ENCODE measurements at places on chromosomes 4 and X.

GRCh38 chr4:165088366-165088765 lies 24.3 kb downstream of the TMEM192 start:
- DNase-seq, result no peak

- DNase-seq, result no peak
These were observed 704.8 kb downstream of the ARAP2 start for GRCh38 chr4:35539404-35540055.

DNA sequence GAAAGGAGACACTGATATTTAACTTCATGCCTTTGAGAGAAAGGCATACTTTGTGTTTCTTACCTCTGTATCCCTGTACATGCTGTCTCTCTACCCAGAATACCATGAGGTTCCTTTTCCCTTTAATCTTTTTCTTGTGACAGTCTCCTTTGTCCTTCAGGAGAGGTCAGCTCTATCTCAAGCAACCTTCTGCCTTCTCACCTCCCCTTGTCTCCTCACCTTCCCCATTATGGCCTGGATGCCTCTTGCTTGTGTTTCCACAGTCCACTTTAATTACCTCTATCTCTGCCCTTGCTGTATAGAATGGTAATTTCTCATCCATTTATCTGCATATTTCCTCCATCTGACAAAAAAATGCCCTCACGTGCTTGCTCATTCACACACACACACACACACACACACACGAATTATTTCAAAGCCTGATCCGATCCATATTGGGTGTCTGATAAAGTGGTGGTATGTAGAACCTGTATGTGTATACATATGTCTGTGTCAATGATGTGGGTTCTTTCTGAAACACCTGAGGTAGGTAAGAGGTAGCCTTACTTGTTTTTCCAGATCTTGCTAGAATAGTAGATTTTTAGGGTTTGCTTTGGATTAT lies 28.5 kb downstream of the MSN start:
- DNase-seq, result no peak

- no peak for DNase-seq
These were observed 760.4 kb upstream of the FTHL17 start for GRCh38 chrX:31832263-31832662.

DNA sequence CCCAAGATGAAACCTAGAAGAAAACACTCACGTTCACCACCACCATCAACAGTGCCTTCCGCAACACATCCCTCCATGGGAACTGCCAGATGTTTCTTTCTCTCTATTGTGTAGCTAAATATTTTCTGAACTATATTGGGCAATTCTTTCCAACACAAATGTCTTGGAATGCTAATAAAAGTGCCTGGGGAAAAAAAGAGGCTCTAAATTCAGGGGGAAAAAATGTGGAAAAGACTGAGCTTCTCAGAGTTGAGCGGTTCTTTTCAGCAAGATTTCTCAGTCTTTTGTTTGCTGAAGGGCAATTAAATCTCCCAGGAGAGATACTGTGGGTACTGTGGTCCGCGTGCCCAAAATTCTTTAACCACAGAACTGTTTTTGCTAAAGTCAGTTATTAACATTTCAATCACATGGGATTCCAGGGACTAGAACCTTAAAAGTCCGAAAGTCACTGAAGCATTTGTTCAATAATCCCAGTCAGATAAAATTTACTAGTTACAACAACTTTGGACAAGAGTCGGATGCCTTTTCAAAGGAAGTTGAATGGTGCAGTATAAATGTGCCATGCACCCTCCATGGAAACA lies 51.9 kb upstream of the DHRSX start:
- no peak for DNase-seq

DNA sequence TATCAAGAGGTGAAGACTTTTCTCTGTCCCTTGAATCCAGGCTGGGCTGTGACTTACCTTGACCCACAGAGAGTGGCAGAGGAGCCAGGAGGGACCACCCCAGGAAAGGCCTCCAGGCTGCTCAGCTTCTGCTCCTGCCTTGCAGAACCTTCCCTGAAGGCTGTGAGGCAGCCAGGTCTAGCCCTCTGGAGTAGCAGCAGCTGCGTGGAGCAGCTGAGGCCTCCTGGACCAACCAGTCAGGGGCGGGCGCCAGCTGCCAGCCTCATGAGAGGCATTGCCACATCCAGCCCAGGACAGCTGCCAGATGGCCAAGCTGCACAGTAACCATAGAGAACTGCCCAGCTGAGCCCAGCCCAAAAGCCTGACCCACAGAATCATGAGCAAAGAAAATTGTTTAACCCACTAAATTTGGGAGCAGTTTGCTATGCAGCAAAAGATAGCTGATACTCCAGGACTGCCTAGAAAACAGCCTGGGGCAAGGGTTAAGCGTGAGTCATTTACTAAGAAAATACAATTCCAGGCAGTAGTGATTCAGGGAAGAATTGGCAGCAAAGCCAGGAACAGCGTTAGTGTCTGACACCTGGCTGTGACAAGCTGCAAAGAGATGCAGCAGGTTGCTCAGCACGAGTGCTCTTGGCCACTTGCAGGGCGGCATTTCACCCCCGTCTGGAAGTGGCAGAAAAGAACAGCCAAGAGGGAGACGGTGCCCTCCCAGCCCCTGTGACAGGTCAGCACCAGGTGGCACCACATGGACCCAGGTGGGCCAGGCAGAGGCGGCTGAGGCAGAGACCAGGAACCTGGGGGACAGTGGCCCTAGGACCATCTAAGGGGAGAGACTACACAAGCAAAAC lies 14.7 kb upstream of the PDE6B start:
- no peak for DNase-seq

DNA sequence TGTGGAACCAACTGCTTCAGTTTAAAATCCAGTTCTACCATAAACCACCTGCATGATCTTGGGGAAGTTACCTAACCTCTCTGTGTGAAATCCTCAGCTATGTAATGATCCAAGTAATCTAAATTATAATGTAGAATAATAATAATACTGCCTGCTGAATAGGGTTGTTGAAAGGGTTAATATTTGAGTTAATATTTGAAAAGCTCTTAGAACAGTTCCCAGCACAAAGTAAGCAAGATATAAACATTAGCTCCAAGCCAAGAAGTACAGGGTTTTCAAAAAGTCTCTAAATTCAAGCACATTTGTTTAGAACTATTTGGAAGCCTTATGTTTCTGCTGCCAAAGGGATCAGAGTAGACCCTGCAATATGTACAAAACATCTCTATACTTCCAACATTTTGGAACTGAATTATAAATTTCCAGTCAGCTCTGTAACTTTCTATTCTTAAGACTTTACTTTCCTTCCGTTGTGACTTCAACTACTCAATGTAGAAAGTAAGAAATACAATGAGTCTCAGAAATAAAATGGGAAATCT lies 76.7 kb upstream of the FAM9C start:
- DNase-seq, result no peak

- DNase-seq, result no peak
These were observed 1984.3 kb upstream of the IGFBP7 start for GRCh38 chr4:59094505-59094904.

DNA sequence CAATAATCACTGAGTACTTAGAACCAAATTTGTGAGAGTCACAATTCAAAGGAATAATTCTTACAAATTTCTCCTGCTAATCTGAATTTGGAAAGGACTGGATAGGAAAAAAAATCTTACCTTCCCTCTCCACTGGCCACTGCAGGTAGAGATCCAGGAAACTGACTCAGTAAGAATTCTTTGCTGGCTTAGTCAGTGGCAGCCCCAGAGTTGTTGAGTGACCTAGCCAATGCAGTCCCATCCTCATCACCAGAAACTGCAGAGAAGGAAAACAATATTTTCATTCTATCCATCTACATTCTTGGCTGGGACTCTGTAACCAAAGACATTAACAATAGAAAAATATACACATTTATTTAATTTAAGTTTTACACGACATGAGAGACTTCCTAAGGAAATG lies 572.0 kb downstream of the ADGRL3 start:
- DNase-seq, result no peak

DNA sequence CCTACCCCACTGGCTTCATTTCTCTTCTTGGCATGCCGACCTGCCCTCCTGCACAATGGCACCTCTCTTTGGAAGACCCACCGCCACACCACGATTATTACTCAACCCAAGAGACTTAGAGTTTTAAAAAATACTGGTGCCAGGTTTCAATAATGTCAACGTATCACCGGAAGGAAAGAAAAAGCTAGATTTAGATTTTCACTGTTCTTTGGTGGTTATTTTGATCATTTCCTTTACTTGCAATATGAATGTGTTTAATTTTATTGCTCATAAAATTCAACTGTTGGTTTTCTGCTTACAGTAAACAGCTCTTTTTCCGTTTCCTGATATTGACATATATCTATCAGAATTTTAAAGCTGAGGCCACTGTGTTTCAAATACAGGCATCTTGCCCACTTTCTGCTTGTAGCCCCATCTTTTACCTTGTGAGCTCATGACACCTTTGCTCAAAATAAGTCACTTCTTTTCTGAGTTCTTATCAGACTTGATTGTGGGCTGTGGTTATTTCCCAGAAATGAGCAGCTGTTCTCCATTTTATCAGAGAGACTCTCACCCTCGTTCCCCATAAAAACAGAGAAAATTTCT lies 439.1 kb downstream of the INPP4B start:
- DNase-seq, result no peak

- no peak for DNase-seq
These were observed 547.8 kb upstream of the PCDH7 start for GRCh38 chr4:30172416-30172815.

GRCh38 chr4:38911257-38911656 lies 43.7 kb downstream of the FAM114A1 start:
- DNase-seq, result no peak

DNA sequence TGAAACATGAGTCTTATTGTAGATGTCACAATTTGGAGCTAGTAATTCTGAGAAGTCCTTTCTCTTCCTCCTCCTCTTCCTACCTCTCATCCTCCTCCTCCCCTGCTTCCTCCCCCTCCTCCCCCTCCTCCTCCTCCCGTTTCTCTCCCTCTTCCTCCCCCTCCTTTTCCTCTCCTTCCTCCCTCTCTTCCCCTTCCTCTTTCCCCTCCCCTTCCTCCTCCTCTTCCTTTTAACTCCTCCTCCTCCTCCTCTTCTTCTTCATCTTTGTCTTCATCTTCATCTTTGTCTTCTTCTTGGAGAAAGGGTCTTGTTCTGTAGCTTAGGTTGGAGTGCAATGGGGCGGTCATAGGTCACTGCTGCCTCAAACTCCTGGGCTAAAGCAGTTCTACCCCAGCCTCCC lies 161.8 kb downstream of the PCDH7 start:
- no peak for DNase-seq

- DNase-seq, result no peak
These were observed 40.9 kb upstream of the CPLX1 start for GRCh38 chr4:866761-867390.

DNA sequence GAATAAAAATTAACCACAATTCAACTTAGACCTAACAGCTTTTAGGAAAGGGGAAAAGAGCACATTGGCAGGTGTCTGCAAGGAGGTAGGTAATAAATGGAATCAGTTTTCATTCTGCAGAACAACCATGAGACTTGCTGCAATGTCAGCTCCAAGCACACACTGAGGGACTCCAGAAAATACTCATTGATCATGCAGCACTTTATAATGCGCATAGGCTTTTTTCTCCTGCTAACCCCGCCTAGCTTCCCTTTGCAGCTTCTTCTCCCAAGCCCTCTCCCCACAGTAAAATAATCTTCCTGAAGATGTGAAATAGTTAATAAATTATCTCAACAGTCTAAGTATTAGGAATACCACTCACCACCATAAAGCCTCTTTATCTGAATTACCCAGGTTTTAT lies 36.9 kb downstream of the ANKRD17 start:
- no peak for DNase-seq

All from KG1 (cell line).